ENCODE measurements at places on chromosomes 3 and 15. TPM values are rescaled to one million over a fixed set of nuclear protein-coding genes. Genes with fewer than 3 reads are reported as not detected.

DNA sequence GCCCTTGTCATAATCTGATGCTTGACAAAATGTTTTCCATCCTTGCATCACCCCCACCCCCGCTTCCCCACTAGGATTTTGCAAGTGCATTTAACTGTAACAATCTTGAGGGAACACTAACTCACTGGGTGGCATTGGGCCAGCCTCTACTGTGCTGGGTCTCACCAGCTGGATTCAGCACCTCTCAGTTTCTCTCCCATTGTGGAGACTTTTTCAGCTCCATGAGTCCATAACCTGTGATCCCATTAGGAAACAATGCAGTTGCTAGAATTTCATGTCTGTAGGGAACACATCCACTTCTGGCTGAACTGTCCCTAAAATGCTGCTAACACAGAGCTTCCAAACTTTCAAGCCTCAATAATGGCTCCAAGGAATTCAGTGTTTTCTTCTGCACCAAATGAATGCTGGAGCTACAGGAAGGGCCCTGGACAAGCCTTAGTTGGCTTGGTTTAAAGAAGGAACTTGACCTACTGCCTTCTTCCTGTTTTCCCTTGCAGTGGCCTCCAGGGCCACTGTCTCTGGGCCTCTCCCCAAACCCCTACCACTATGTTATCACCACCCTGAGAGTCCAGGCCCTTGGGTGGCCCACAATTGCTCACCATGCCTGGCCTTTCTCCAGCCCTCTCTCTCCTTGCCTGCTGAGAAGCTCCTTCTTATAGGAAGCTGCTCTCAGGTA, 15.6 kb downstream of the CYP19A1 start:
- no peak for DNase-seq

DNA sequence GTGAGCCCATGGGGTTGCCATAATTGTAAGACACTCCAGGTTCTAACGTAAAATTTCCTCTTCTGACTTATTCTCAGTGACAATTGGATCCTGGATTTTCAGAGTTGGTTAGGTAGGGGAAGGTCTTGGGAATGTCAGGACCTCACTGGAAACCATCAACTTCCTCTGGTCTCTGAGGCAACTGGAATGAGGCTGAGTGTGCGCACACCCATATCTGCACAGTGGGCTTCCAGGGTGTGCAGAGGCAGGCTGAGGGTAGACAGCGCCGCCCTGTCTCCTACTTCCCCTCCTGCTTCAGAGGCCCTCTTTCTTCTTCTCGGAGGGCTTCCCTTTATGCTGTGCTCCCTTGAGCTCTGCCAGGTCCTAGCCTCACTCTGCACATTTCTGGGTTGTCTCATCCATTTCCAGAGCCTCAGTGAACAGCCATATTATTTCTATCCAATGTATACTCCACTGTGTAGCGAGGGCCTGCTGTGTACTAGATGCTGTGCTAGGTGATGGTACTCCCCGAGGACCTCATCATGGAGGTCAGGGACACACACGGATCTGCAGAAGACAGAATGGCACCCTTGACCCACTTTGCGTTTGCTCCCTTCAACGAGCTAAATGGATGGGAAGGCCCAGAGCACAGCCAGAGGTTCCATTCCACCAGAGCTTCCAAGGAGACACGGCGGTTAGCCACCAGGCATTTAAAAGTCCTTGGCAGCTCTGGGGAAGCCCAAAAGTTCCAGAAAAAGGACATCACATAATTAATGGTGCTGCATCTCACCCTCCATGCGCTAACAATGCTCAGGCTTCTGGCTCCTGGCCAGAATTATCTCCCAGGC, 18.3 kb downstream of the ACAA1 start:
- DNase-seq = no peak

- DNase-seq = no peak
These were observed 18.9 kb downstream of the CCPG1 start for GRCh38 chr15:55389264-55389607.

DNA sequence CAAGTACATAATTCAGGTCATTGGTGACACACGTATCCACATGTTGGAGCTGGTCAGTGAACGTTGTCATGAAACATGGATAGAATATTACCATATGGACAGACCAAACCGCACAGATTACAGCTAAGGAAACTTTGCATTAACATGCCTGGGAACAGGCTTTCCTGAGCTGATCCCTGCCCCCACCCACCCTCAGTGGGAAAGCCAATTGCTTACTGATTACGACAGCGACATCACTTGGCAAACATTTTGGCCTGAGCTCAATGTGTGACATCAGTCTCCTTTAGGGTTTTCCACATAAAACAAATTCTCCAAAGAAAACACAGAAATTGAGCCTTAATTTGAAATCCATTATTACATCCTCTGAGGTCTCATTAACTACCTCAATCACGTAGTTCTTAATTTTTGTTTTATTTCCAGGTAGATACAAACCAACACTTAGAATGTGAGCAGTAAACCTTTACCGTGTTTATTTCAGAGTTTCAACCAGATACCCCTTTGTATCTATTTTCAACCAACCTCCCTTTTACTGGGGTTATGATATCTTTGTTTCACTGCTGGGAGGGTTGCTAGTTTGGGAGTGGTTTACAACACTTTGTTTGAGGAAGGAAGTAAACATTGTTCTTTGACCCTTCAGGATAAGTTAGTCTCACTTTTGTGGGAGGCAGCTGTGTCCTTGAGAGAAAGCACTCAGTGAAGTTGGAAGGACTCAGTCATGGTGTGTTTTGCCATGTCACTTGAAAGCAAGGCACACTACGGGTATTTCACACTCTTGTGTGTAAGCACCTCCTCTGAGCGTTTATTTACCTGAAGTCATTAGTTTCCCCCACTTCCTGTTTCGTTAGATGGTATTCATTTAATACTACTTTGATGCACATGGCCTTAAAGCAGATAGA, 103.1 kb downstream of the CMSS1 start:
- DNase-seq = peak; percentile 66

GRCh38 chr15:84911879-84912660, 27.6 kb downstream of the SLC28A1 start:
- DNase-seq = peak; percentile 72

DNA sequence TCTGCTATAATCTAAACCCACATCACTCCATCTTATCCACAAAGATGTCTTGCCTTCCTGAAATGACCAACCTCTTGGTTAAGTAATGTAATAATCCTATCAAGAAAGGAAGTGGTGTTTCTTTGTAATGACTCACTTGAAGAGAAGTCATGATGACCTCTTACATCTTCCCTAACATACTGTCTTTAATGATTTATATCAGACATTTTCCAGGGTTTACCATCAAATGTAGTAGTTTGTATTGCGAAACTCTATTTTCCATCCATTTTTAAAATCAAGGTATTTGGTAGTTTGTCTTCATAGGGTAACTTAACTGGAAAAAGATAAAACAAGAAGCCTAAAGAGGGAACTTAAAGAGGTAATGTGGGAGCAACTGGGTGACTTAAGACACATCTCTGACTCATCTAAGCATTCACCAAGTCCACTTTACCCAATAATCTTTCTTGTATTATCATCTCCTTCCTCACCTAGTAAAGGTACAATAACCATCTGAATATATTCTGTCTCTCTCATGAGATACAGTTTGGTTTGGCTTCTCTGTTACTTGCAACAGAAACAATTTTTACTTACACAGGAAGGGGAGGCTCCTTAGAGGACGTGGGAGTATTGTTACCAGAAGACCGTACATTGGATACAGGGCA, 5.7 kb upstream of the MAPK6 start:
- no peak for DNase-seq

DNA sequence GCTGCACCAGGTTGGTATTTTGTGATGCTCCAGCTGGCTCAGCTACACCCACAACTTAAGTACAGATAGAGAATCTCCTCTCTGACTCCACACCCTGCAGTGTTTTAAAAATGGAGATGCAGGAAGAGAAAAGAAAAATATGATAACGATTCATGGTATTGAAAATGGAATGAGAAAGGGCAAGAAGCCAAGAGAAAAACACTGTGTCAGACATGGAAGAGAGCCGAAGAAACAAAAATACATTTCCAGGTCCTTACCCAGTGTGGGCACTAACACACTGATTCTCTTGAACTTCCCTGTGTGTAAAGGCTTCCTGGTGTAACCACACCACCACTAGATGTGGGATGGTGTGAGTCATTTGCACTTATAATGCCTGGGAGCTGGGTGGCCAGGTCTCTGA, 93.1 kb downstream of the GMPS start:
- DNase-seq = no peak

DNA sequence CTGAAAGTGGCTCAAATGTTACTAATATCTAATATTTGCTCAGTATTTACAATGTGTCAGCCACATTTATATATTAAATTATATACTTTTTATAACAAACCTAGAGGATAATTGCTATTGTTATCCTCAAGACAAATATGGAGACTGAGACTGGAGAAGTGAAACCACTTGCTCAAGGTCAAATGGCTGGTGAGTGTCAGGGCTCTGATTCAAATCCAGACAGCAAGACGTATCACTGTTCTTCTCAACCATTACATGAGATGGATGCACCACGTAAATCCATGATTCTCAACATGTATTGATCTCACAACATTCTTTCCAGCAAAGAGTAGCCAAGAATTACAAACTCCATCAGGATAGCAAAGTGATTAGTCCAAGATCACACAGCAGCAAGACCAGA, 53.8 kb upstream of the CPB1 start:
- no peak for DNase-seq

GRCh38 chr3:134965865-134966481, 170.9 kb downstream of the EPHB1 start:
- no peak for DNase-seq

GRCh38 chr3:150248116-150248887, 159.8 kb upstream of the TSC22D2 start:
- DNase-seq = no peak

DNA sequence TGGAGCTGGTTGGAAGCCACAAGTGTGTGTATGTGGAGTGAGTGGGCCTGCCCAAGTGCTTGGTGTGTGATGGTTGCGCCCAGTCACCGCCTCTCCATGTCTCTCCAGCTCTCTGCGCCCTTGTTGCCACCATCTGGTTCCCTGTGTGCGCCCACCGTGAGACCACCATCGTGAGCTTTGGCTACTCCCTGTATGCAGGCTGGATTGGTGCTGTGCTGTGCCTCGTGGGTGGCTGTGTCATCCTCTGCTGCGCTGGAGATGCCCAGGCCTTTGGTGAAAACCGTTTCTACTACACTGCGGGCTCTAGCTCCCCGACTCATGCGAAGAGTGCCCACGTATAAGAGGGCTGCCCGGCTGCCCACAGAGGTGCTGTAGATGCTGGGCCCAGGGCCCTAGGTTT, 13.7 kb downstream of the CLDN11 start:
- no peak for DNase-seq

DNA sequence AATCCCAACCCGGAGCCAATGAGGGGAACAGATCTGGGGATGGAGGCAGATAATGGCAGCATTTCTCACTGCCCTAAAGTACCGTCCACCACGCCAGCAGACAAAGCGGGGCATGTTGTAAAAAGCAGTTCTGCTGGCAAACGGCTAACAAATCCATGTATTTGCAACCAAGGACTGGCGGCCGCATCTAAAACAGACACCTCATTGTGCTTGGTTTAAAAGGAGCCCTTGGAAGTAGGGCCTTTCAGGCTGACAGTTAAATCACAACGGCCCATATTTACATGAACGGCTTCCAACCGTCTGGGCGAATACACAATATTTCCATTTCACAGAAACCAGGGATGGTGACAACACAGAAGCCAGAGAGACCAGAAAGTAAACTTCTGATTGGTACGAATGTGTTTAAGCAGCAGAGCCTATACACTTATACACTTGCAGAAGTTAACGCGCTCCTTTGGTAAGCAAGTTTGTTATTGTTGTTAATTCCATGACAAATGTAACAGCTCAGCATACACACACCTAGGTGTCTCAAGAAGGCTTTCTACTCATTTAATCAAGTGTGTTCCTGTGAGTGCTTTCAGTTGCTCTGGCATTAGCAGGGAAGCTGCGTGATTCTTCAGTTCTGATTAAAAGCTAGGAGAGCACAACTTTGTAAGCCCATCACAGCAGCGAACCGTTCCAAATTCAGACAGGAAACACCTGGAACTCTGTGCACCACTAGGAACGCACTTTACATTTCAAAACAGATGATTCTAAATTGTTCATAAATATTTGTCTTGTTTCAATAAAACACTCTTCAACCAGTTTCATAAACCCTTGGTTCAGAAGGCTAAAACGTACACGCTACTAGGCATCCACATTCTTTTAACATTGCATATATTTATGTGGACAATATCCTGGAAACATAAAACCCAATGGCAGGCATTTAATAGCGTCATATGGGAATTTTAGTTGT, 112.9 kb downstream of the PDZRN3 start:
- DNase-seq = peak; percentile 41

GRCh38 chr3:13705051-13705450, 156.1 kb downstream of the FBLN2 start:
- no peak for DNase-seq

The AGTR1 gene
- 4.2 TPM for total RNA-seq

The HESX1 gene
- total RNA-seq = not detected

The PLA2G4E gene
- total RNA-seq = 0.09 TPM

The DISP2 gene
- 16.1 TPM for total RNA-seq

The ST6GAL1 gene
- 53.6 TPM for total RNA-seq
